ENCODE measurements at places on chromosomes 2 and 18. TPM values are rescaled to one million over a fixed set of nuclear protein-coding genes. Genes with fewer than 3 reads are reported as not detected.

The CPLX4 gene
- polyA plus RNA-seq: not detected

GRCh38 chr2:102967451-102967850, 205.6 kb downstream of the TMEM182 start:
- no peak for DNase-seq

GRCh38 chr2:42516418-42516901, 22.7 kb upstream of the KCNG3 start:
- DNase-seq: no peak

- no peak for DNase-seq
These were observed 64.2 kb downstream of the CCDC150 start for GRCh38 chr2:196703695-196704094.

DNA sequence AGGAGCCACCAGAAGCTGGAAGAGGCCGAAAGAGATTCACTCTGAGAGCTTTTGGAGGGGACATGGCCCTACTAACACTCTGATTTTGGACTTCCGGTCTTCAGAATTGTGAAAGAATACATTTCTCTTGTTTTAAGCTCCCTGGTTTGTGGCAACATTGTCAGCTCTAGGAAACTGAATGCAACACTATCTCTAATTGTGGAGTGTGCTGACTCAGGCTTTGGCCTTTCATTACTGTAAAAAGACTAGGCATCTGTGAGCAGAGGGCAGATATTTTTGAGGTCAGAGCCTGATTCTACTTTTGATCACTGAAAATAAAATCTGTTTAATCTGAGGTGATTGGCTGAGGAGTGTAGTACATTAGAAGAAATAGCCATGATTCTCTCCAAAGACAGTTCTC, 185.4 kb upstream of the FAM98A start:
- DNase-seq: no peak

DNA sequence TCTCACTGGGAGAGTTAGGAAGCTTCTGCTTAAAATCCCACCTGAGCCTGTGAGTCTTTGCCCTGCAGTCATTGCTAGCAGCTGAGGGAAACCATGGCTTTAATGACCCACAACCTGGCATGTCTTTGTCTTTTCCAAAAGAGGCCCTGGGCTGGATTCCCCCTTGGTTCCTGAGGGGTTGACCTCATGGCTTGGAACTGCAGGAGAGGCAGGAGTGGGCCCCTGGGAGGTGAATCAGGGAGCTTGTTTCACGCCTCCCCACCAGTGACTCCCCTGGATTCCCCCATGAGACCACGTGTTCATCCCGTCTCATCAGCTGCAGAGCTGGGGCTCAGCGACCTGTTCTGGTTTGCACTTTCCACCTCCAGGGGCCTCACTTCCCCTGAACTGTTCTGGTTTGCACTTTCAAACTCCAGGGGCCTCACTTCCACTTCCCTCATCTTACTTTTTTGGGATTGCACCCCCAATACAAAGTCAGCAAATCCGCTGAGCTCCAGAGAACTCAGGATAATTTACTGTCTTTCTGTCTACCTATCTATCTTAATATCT, 58.5 kb upstream of the TMEM18 start:
- no peak for DNase-seq
